CD4-positive, alpha-beta T cell treated with Interleukin-15 for 4 hours (primary cell): ENCODE measurements at places on chromosomes 2 and 18.

DNA sequence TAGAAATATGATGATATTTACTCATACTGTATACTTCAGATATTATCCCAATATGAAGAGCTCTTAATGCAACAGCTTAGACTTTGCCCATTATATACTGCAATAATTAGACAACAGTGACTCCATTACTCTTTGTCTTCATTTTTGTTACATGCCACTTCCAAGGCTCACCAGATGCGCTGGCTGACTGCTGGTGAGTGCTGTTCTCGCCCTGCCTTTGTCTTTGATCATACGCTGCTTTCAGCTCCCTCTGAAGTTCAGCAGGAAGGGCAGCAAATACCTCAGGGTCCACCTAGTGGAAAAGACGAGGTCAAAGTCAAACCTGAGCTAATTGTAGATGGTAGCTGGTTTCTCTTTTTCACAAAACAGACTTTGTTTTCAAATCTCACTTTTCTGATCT is 66.3 kb downstream of the EIF5B start:
- no peak for DNase-seq

DNA sequence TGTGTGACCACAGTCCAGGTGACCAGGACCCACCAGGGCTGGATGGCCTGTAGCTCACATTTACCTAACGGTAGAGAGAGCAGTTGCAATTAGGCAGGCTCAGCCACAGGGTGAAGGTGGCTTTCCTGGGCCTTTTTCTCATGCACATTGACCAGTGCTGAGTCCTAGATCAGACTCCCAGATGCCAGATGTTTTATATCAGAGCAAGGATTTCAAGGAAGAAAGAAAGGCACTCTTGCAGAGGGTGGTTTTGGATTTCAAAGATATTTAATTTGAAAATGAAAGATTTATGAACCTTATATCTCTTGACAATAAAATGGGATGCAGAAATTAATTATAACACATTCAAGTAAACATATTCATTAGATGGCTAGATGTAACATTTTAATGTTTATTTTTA is 694.2 kb upstream of the GYPC start:
- no peak for DNase-seq

DNA sequence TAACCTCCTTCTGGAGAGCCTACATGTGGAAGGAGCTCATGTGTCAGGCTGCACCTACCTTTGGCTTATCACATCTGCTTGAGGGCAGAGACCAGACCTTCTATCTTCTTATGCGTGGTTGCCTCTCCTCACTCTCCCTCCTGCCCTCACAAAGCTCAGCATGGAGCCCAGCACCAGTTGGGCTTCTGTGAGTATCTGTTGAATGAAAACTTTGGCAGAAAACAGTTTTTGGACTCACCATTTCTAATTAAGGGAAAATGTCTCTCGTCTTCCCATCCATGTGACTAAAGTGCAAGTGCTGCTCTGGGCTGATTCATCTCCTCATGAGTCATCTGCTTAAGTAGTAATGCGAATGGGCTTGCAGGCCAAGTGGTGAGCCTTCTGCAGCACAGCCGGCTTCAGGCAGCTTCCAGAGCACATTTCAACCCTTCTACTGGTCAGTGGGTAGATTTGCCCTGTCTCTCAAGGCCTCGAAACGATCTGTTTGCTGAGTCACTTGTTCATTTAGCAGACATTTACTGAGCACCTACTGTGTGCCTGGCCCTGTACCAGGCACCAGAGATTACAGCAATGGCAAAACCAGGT is 102.6 kb downstream of the VSNL1 start:
- DNase-seq: no peak

- no peak for DNase-seq
Observed at GRCh38 chr2:2769481-2770431, 438.7 kb upstream of the MYT1L start.

GRCh38 chr2:109694190-109694589 is 80.0 kb downstream of the SOWAHC start:
- no peak for DNase-seq

DNA sequence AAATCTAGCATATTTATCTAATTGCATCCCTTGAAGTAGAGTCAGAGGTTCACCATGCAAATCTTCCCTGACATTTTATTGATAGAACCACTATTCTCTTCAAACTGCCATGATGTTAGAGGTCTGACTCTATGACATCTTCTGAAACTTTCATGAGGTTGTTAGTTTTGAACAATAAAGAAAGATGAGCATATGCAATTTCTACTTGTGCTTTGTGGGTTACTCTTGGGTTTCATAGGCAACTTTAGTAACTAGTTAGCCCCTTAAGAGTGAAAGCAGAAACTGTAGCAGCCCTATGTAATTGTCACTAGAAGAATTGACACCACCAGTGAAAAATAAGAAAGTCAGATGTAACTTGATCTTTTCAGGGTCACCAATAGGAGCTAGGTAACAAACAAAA is 53.1 kb upstream of the ZEB2 start:
- DNase-seq: no peak

DNA sequence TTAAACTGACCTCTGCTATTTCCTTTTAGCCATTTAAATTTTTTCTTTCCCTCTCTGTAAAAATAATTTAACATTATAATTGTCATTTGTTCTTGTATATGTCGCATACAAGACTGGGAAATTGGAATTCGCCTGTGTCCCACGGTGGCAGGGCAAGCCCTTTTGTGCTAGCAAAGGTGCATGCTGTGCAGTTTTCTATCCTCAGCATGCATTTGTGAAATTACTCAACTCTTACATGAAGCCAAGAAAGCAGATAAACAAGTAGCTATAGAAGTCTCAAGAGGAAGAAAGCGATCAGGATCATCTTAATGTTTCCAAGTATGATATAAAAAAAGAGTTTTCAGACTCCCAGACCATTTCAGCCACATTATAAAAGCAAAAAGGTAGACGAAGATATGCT is 392.6 kb upstream of the CHST9 start:
- DNase-seq: no peak

- DNase-seq: no peak
Observed at GRCh38 chr2:167275046-167275445, 386.8 kb downstream of the XIRP2 start.

GRCh38 chr2:170929686-170930050 is 615 bp downstream of the GORASP2 start:
- DNase-seq: peak; percentile 23

DNA sequence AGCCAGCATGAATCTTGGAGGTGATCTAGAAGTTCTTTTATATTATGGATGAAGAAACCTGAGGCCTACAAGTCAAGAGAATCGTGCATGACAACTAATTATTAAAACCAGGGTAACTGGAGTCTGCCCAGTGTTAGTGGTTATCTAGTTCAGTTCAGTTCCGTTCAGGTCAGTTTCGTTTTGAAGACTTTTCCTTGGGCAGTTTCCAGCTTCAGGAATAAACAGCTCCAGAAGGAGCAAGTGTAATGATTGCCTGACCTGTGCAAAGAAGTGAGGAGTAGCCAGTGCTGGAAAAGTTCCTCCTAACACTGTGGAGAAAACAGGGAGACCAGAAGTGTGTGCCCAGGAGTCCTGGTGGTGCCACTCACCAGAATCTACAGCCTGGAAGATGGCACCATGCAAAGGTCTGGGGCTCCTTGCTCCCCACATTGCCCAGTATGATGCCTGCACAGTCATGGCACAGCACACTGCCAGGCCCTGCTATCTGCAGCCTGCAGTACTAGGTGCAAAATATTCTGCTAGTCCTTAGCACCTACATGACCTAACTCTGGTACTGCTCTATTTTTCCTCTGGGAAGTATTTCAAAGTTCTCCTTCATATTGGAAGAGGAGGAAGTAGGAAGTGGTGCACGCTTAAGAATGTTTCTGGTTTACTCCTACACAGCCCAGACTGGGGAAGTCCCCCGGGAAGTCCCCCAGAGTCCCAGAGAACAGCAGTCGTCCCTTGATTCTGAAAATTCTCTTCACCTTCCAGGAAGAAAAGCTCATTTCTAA is 65.8 kb downstream of the SUMO1 start:
- DNase-seq: peak; percentile 51

DNA sequence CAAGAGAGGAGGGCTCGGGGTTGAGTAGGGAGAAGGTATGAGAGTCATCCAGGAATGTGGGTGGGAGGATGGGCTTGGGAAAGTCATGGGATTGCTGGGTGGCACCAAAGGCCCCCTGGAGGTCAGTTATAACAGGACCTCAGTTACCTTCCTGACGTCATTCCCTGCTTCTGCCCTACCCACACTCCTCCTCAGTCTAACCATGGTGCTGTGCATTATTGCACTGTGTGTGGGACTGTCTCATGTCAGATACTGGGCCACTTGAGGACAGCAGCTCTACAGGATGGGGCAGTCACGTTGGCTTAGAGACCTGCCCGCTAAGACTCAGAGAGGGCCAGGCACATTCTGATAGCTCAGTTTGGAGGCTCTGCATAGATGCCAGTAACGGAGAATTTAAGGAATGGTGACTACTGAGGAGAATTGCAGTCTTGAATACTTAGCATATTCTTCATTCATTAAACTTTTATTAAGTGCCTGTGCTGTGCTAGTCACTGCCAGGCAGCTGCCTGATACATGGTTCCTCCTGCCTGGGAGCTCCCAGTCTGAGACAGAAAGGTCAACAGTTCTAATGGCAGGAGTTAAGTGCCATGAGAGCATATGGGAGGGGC is 90.5 kb downstream of the LAMA3 start:
- DNase-seq: no peak

- no peak for DNase-seq
Observed at GRCh38 chr2:188091220-188091619, 200.5 kb upstream of the GULP1 start.

- DNase-seq: no peak
Observed at GRCh38 chr2:157459486-157459885, 15.6 kb upstream of the CYTIP start.

- no peak for DNase-seq
Observed at GRCh38 chr18:50793641-50794565, 25.9 kb downstream of the MRO start.

- DNase-seq: no peak
Observed at GRCh38 chr18:23580677-23581367, 5.5 kb downstream of the NPC1 start.
